Gastroesophageal sphincter (tissue), 4 donors: ENCODE measurements at places on chromosomes 1 and 21.
A peak's percentile ranks its signal among the peaks of the same experiment; 100 is the strongest.

- no peak overlapping the region for H3K27ac ChIP-seq
- peaks cover 29% of the 10 kb centered on the region for H3K4me1 ChIP-seq
- H3K4me3 ChIP-seq: no peak overlapping the region
- H3K27me3 ChIP-seq: no peaks in the 10 kb centered on the region
These were observed 51.2 kb downstream of the PLXNA2 start for GRCh38 chr1:208192995-208193394.

DNA sequence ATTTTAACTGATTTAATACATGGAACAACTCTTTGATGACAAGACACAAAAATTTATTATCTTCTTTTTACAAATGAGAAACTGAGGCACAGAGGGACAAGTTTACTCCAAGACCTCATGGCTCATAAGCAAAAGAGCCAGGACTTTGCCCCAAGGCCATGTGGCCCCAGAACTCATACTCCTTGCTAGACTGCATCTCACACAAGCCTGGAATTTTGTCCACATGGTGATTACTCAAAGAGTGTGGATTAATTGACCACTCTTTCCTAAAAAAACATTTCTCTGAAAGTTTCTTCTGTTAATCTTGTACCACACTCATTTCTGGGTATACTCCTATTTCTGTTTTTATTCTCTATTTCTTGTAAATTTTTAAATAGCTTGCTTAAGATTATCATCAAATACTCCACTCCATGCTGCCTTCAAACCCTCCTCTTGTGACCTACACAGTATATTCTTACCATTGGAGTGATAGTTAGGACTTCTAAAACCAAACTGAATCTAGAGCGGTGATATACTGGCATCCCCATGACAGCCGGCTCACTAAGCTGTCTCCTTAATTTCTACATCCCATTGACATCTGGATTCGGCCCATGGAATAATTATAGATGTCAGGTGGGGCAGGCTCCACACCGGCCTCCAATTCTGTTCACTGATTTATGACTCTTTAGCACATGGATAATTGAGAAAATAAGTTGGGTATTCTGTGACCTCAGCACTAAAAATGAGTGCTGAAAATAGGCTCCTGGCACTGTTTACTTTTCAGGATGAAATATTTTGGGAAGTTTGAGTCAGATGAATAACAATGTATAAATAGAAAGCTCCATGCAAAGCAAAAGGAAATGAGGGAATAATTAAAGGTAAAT is 16.1 kb downstream of the RGS4 start:
- peak overlapping the region; percentile 74 for H3K27ac ChIP-seq
- no peaks in the 10 kb centered on the region for H3K27me3 ChIP-seq
- H3K4me1 ChIP-seq: peaks cover 12% of the 10 kb centered on the region

DNA sequence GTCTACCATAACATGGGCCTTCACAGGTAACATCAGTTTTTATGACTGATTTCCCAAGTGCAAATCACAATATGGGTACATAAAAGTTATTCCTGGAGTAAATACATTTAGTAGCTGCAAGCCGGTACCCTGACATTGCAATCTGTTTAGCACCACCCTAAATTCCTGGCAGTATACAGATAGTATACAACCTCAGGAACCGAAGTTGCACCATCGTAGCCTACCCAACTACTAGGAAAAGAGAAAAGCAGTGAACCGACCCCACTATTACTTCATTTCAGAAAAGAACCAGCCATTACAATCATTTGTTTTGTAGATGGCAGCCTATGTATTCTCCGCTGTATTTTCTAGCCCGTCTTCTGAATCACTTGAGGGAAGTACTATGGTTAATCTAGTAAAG is 1.1 kb downstream of the ADIPOR1 start:
- H3K27me3 ChIP-seq: no peaks in the 10 kb centered on the region
- no peak for ATAC-seq
- peak overlapping the region; percentile 88 for H3K4me3 ChIP-seq
- no peaks in the 10 kb centered on the region for H3K36me3 ChIP-seq
- H3K4me1 ChIP-seq: peaks cover 5% of the 10 kb centered on the region

- no peaks in the 10 kb centered on the region for H3K27me3 ChIP-seq
- peaks cover 21% of the 10 kb centered on the region for H3K36me3 ChIP-seq
- H3K4me3 ChIP-seq: peak overlapping the region; percentile 96
- H3K27ac ChIP-seq: peak overlapping the region; percentile 97
- peaks cover 6% of the 10 kb centered on the region for H3K4me1 ChIP-seq
These were observed 644 bp downstream of the UBE4B start for GRCh38 chr1:10033359-10033845.

DNA sequence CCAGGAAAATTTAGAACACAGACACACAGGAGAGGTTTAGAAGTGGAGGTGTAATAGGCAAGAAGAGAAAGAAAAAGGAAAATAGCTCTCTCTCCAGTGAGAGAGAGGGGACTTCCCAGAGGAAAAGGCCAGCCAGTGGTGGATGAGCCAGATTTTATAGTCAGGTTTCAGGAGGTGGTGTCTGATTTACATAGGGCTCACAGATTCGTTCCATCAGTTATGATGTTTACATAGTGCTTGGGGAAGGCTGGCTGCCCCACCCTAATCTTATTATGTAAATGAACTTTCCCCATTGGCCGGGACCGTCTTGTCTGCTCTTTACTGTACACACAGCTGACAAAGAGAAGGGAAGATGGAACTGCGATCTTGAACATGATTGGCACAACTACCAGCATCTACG is 797.3 kb downstream of the PLA2G4A start:
- H3K4me1 ChIP-seq: no peaks in the 10 kb centered on the region
- H3K4me3 ChIP-seq: no peak overlapping the region
- no peak for ATAC-seq
- H3K27ac ChIP-seq: no peak overlapping the region
- H3K27me3 ChIP-seq: no peaks in the 10 kb centered on the region
